Occipital lobe (tissue), 3 donors: ENCODE measurements at places on chromosomes 13 and 19.

DNA sequence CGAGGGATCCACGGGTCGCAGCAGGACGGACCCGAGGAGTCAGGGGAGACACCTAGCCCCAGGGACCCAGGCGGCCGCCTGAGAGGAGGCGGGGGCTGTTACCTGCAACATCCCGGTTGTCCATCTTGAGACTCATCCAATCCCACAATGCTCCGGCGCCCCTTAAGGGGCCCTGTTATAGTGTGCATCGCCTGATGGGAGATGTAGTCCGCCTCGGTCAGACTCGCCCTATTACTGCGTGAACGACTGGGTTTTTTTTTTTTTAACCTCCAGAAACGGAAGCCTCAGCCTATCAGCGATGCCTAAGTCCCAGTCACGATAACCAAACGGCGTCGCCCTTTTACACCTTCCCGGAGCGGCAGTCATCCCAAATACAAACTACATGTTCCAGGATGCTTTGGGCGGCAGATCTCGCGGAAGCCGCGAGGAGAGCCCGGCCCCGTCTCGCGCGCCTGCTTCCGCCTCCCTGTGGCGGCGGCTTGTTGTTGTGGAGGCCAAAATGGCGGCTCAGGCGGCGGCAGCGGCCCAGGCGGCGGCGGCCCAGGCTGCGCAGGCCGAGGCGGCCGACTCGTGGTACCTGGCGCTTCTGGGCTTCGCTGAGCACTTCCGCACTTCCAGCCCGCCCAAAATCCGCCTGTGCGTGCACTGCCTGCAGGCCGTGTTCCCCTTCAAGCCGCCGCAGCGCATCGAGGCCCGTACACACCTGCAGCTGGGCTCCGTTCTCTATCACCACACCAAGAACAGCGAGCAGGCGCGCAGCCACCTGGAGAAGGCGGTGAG lies at the start of the genes MAU2 and SUGP1:
MAU2 (plus strand) TSS at position 469 of the 780 bp plus-strand sequence; CDS start at position 500, 31 bp downstream.
SUGP1 (minus strand) TSS at position 149 of the 780 bp plus-strand sequence; CDS start at position 136, 13 bp downstream.
- peak; percentile 85 for DNase-seq

DNA sequence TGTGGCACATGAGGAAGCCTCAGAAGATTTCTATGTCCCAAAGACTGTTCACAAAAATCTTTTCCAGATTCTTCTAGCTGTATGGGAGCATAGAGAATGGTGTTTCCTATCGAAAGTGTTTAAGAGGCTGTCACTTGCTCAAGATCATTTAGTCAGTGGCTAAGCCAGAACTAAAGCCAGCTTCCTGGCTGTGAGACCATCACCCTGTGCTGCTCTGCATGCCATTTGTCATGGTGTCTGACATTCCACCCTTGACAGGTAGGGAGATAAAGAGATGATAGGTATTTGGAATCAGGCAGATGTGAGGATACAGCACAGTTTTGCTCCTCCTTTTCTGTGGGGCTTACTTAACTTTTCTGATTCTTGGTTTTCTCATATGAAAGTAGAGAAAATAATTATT lies 177.3 kb downstream of the DNAJC15 start:
- DNase-seq, result no peak

GRCh38 chr19:47381653-47382279 lies 32.7 kb downstream of the DHX34 start:
- no peak for DNase-seq

DNA sequence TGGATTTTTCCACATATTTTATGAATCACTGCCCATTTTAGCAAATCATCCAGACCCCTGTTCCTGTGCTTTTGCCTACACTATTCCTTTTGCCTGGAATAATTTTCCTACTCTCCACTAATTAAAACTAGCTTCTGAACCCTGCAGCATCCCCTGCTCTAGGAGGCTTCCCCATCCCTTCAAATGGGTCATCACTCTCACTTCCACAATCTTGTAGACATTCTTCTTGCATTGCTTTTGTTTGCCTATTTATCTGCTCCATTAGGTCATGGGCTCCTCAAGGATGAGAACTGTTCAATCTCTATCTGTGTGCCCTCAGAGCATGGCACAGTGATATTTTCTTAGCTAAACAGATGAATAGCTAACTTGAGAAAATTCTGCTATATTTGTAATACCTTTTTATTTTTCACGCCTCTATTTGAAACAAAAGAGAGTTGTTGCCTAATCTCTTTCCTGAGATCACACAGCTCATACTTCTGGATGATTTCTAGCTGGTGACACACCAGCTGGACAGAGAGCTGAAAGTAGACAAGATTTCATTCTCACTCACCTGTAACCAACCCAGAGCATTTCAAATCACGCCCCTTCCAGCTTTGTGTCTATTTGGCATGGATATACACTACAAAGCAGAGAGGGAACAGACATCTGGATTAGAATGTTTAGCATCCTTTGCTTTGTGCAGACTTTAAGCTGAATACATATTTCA lies 466.0 kb downstream of the FOXO1 start:
- no peak for DNase-seq
